Hematopoietic multipotent progenitor cell treated with erythropoietin and hydrocortisone succinate and interleukin-3 and kit ligand, for 17 days (in vitro differentiated cells): ENCODE measurements at places on chromosomes 3 and 15.

GRCh38 chr15:70342554-70343548, 245.1 kb upstream of the TLE3 start:
- no peak for DNase-seq

- DNase-seq, result no peak
Observed at GRCh38 chr15:44719293-44719999, 8.1 kb downstream of the B2M start.

DNA sequence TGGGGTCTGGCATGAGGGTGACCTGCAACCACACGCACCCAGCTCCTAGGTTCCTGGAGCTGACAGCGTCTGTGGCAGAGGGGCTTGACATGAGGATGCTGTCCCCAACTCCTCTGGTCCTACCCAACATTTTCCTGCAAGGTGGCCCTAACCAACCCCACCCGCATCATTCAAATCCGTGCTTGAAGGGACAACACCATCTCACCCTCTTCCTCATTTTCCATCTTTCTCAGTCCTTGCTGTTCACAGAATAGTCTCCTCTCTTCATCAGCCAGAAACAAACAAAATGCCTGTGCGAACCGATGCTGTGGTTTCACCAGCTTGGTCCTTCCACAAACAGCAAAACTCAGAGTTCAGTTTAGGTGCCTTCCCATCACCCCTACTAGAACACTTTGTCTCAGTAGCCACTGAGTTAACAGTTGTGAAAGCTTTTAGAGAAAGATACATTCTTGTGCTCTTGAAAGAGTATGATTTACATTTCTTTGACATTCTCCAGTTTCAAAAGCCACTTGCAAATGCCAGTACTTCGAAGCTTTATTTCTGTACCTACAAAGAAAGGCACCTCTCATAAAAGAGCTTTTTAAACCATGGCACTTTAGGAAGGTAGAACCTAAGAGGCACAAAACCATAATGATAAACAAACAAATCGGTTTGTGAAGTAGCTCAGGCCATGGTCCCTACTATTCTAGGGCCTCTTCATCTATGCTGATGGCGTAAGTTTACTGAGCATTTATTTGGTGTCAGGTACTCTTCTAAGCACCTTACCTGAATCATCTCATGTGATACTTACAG, 360.1 kb downstream of the SHQ1 start:
- no peak for DNase-seq

- DNase-seq, result no peak
Observed at GRCh38 chr3:176583956-176584355, 613.3 kb downstream of the TBL1XR1 start.

DNA sequence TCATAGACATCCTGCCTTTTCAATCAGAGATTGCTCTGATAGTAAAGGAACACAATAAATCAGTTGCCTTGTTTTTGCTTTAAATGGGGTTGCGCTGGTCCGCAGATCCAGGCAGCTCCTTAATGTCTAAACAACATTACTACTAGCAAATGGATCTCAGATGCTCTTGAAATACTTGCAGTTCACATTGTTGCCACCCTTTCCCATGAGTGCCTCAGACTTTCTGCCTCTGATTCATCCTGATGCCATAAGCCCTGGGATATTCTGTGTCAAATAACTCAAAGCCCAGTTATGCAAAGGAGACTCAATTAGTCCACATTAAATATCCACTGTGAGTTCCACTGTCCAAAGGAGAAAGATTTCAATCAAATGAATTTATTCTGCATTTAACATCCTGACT, 196.7 kb downstream of the PLCH1 start:
- no peak for DNase-seq

GRCh38 chr15:89993349-89993748, 7.8 kb upstream of the ZNF710 start:
- no peak for DNase-seq
